T-helper 2 cell treated with Interferon-gamma antibody and Interleukin-4, amounts not matched to agents 5 μg/mL and 100 μg/mL, for 36 hours (primary cell): ENCODE measurements at places on chromosomes 12 and 14.

GRCh38 chr14:64045091-64045490 is 192.3 kb downstream of the SYNE2 start:
- H3K4me1 ChIP-seq: peaks cover 4% of the 10 kb centered on the region
- no peak overlapping the region for H3K4me3 ChIP-seq
- no peaks in the 10 kb centered on the region for H3K27me3 ChIP-seq
- peaks cover 13% of the 10 kb centered on the region for H3K36me3 ChIP-seq
- DNase-seq: no peak

- H3K27ac ChIP-seq: peak overlapping the region; percentile 83
- DNase-seq: no peak
- no peaks in the 10 kb centered on the region for H3K27me3 ChIP-seq
- H3K36me3 ChIP-seq: peaks cover 18% of the 10 kb centered on the region
- H3K4me1 ChIP-seq: peaks cover 29% of the 10 kb centered on the region
Measured at GRCh38 chr12:120710805-120711296, 593 bp downstream of the UNC119B start.

DNA sequence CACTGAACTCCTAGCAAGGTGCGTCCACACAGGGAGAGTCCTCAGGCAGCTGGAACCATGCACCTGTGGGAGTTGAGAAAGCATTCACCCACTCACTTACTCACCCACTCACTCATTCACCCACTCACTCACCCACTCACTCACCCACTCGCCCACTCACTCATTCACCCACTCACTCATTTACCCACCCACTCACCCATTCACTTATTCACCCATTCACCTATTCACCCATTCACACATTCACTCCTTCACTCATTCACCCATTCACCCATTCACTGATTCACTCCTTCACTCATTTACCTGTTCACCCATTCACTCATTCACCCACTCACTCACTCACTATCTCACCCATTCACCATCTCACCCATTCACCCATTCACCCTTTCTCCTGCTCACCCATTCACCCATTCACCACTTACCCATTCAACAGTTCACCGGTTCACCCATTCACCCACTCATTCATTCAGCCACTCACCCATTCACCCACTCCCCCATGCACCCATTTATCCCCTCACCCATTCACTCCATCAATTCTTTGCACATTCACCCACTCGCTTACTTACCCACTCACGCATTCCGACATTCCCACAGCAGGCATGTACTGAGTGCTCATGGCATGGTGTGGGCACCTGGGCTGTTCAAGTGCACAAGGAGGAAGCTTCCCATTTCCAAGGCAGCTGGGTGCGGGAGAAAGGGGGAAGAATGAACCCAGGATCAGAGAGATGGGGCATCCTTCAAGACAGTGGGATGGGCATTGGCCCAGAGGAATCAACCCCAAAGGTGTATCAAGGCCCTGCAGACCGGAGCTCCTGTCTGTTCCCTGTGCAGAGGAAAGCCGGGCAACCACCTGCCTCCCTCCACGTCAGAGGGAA is 135.2 kb upstream of the C14orf180 start:
- H3K27ac ChIP-seq: no peak overlapping the region
- no peak overlapping the region for H3K4me3 ChIP-seq
- H3K4me1 ChIP-seq: no peaks in the 10 kb centered on the region
- no peak for DNase-seq
- no peaks in the 10 kb centered on the region for H3K36me3 ChIP-seq
- H3K27me3 ChIP-seq: peaks cover 2% of the 10 kb centered on the region

- peaks cover 66% of the 10 kb centered on the region for H3K36me3 ChIP-seq
- DNase-seq: peak; percentile 54
- H3K4me3 ChIP-seq: peak overlapping the region; percentile 87
- no peaks in the 10 kb centered on the region for H3K27me3 ChIP-seq
- peak overlapping the region; percentile 92 for H3K27ac ChIP-seq
- peaks cover 48% of the 10 kb centered on the region for H3K4me1 ChIP-seq
Measured at GRCh38 chr12:53208877-53209463, 1.9 kb upstream of the ITGB7 start.

DNA sequence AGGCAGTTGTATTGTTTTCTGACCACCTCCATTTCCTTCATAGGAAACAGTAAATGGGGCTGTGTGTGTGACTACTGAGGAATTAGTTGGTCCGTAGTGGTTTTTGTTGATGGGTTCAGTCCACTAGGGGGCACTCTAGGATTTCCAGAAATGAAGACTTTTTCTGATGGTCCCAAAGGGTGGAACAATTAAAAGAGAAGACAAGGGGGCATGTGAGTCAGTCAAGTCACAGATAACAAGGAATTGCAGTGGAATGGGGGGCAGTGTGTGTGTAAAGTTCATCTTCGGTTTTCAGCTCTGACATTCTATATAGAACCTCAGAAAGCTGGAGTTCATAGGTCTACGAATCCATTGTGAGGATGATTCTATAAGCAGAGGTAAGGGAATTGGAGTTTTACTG is 186.6 kb upstream of the OR4E1 start:
- H3K27me3 ChIP-seq: peaks cover 22% of the 10 kb centered on the region
- peaks cover 5% of the 10 kb centered on the region for H3K36me3 ChIP-seq
- H3K27ac ChIP-seq: peak overlapping the region; percentile 49
- H3K4me1 ChIP-seq: peaks cover 6% of the 10 kb centered on the region
- peak overlapping the region; percentile 48 for H3K4me3 ChIP-seq
- no peak for DNase-seq

GRCh38 chr14:105911006-105911847 is 384.8 kb downstream of the TMEM121 start:
- no peaks in the 10 kb centered on the region for H3K4me1 ChIP-seq
- peaks cover 9% of the 10 kb centered on the region for H3K27me3 ChIP-seq
- H3K27ac ChIP-seq: no peak overlapping the region

DNA sequence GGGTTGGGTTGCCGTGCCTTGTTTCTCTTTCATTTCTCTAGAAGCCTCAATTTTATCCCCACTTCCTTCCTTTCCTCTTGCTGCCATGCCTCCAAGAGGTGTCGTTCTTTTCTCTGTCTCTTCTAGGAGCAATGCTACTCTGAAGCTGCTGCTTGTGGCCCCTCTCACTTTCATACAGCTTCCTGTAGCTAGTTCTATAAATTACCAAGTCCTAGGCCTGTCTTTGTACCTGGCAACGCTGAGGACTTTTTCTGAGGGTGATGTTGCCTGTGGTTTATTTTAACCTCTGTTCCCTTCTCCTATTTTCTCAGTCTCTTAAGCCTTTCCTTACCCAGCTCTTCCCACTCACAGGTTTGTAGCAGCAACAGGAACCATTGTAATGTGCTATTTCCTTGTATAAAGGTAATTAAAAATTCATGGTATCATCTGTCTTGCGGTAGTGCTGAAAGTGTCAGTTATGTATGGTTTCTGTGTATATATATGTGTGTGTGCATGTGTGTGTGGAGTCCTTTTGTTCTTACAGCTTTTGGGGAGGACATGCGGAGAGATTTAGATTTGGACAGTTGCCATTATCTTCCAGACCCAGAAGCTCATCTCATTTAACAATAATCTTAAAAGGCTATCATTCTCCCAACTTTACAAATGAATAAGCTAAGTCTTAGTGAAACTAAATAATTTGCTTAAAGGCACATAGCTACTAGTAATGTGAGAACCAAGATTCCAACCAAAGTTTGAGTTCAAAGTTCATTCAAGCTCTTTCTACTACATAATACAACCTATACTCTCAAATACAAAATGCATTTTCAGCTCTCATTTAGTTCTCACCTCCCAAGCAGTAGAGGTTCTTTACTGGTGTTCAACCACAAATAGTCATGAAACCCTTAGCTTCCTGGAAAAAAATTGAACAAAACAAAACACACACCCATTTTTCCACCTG is 43.8 kb downstream of the DDHD1 start:
- no peak overlapping the region for H3K27ac ChIP-seq
- H3K36me3 ChIP-seq: peaks cover 18% of the 10 kb centered on the region
- DNase-seq: peak; percentile 68
- H3K27me3 ChIP-seq: no peaks in the 10 kb centered on the region

GRCh38 chr14:99166506-99166905 is 105.5 kb downstream of the BCL11B start:
- no peaks in the 10 kb centered on the region for H3K27me3 ChIP-seq
- H3K4me3 ChIP-seq: no peak overlapping the region
- H3K36me3 ChIP-seq: peaks cover 13% of the 10 kb centered on the region
- no peaks in the 10 kb centered on the region for H3K4me1 ChIP-seq
- no peak for DNase-seq

DNA sequence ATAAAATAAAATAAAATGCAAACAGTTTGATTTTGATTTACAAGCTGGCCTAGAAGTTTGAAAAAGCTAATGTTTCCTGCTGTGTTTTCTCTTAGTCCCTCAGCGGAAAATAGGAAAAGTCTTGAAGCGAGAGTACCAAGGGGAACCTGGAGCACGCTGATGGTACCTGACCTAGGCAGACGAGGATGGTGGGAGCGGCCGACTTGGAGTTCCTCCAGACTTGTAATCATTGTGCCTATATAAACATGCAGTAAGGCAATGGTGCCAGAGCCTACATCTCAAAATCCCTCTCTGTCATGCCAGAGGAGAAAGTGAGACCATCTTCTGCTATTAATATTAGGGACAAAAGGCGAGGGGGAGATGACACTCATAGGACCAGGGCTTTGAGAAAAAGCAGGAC is 371.7 kb downstream of the TMEM132D start:
- H3K27me3 ChIP-seq: no peaks in the 10 kb centered on the region
- no peaks in the 10 kb centered on the region for H3K4me1 ChIP-seq
- H3K27ac ChIP-seq: no peak overlapping the region
- H3K36me3 ChIP-seq: no peaks in the 10 kb centered on the region

GRCh38 chr12:73307260-73307659 is 1035.1 kb downstream of the TRHDE start:
- H3K27ac ChIP-seq: no peak overlapping the region
- no peaks in the 10 kb centered on the region for H3K27me3 ChIP-seq
- no peaks in the 10 kb centered on the region for H3K36me3 ChIP-seq
- H3K4me1 ChIP-seq: no peaks in the 10 kb centered on the region

- H3K4me3 ChIP-seq: no peak overlapping the region
- H3K36me3 ChIP-seq: no peaks in the 10 kb centered on the region
- H3K27ac ChIP-seq: no peak overlapping the region
- no peaks in the 10 kb centered on the region for H3K4me1 ChIP-seq
Measured at GRCh38 chr12:59079002-59079401, 158.7 kb upstream of the LRIG3 start.

GRCh38 chr14:94284221-94284620 is 8.8 kb downstream of the SERPINA10 start:
- peaks cover 8% of the 10 kb centered on the region for H3K4me1 ChIP-seq
- H3K27ac ChIP-seq: no peak overlapping the region
- no peaks in the 10 kb centered on the region for H3K36me3 ChIP-seq
- DNase-seq: no peak
- no peak overlapping the region for H3K4me3 ChIP-seq

GRCh38 chr14:94056579-94057308 is 24.3 kb downstream of the DDX24 start:
- peaks cover 53% of the 10 kb centered on the region for H3K4me1 ChIP-seq
- H3K27me3 ChIP-seq: no peaks in the 10 kb centered on the region
- peak; percentile 63 for DNase-seq
- H3K4me3 ChIP-seq: peak overlapping the region; percentile 20
- H3K27ac ChIP-seq: peak overlapping the region; percentile 67

- no peak overlapping the region for H3K27ac ChIP-seq
- peaks cover 1% of the 10 kb centered on the region for H3K4me1 ChIP-seq
- H3K36me3 ChIP-seq: no peaks in the 10 kb centered on the region
- H3K27me3 ChIP-seq: no peaks in the 10 kb centered on the region
- H3K4me3 ChIP-seq: no peak overlapping the region
Measured at GRCh38 chr12:47547077-47547476, 158.8 kb downstream of the RPAP3 start.

DNA sequence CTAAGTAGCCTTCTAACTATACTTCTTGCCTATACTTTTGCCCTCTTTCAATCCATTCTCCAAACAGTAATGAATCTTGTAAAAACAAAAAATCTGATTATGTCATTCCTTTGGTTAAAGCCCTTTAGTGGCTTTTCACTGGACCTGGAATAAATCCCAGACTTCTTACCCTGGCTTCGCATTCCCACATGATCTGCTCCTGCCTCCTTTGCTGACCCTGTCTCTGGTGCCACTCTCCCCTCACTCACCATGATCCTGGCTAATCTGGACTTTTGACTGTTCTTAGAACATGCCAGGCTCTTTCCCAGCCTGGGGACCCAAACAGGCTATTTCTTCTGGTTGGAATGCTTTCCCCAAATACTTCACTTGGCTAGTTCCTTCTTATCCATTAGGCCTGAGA is 7.9 kb downstream of the MIA2 start:
- no peak overlapping the region for H3K4me3 ChIP-seq
- H3K36me3 ChIP-seq: no peaks in the 10 kb centered on the region
- no peaks in the 10 kb centered on the region for H3K27me3 ChIP-seq
- H3K4me1 ChIP-seq: peaks cover 2% of the 10 kb centered on the region

GRCh38 chr12:67837876-67838275 is 151.4 kb upstream of the IFNG-AS1 start:
- no peaks in the 10 kb centered on the region for H3K27me3 ChIP-seq
- H3K4me3 ChIP-seq: no peak overlapping the region
- no peaks in the 10 kb centered on the region for H3K4me1 ChIP-seq
- no peaks in the 10 kb centered on the region for H3K36me3 ChIP-seq

DNA sequence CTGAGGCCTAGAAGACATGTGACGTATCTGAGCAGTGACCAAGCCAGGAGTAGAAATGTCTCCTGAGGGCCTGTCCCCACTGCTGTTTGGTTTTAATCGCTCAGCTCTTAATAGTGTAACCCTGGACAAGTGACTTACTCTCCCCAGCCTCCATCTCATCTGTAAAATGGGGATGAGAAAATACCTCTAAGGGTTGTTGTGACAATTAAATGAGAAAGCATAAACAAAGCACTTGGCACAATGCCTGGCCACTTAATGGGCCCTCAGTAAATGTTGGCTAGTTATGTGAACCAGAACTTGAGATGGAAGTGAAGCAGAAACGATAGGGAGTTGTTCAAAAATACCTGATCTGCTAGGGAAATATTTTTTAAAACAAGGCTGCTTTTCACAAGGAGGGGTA is 58.2 kb downstream of the HMGA2 start:
- no peak for DNase-seq
- no peak overlapping the region for H3K27ac ChIP-seq
- H3K4me3 ChIP-seq: no peak overlapping the region

DNA sequence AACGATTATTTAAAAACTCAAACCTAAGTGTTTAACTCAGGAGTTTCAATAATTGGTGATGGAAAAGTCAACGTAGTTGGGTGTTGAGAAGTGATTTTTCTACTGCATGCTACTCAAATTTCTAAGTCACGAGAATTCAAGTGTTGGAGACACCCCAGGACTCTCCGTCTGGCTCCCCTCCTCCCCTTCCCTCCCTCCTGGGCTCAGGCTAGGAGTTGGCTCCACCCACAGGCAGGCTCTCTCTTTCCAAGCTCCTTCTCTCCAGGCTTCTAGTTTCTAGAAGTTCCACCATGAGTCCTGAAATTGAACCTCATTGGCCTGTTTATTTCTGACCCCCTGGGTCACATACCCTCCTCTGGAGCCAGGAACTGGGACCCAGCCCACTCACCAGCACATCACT is 73.0 kb downstream of the TMEM132D start:
- no peaks in the 10 kb centered on the region for H3K4me1 ChIP-seq
- H3K27ac ChIP-seq: no peak overlapping the region
- DNase-seq: no peak
- no peaks in the 10 kb centered on the region for H3K27me3 ChIP-seq
- H3K4me3 ChIP-seq: no peak overlapping the region

DNA sequence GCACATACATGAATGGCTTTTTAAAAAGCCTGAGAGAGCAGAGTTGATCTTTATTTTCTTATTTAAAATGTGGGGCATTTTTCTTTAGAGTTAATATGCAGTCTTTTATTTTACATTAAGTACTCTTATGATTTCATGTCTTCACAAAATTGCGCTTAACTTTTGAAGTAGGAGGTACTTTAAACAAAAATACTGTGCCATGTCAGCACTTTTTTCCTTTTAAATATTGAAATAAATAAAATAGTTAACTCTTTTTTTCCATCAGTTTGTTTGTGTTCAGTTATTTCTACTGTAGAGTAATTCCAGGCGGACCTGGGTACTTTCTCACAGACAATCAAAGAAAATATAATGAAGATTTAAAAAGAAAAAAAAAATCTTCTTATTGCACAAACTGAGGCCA is 231.7 kb downstream of the DPF3 start:
- H3K4me1 ChIP-seq: peaks cover 3% of the 10 kb centered on the region
- H3K36me3 ChIP-seq: no peaks in the 10 kb centered on the region
- no peak overlapping the region for H3K27ac ChIP-seq
- no peak overlapping the region for H3K4me3 ChIP-seq
